ENCODE measurements at places on chromosomes 5 and 9.

- no peak for DNase-seq
These were observed 335.9 kb downstream of the PIK3R1 start for GRCh38 chr5:68551436-68551835.

- no peak for DNase-seq
These were observed 604.8 kb upstream of the RORB start for GRCh38 chr9:73892335-73892734.

DNA sequence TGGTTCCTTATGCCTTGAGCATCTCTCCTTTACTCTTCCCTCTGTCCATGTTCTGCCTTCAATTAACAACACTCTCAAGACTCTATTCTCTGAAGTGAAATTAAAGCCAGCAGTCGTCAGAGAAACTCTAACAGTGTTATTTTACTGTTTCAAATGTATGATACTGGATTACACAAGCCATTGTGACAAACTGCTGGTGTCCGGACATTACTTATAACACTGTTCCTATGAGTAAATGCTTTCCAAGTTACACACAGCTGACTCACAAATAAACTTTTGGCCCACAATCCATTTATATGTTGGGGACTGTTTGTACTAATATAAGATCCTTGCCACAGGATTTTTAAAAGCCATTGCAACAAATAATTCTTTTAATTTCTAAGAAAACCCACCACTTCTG lies 63.2 kb upstream of the GHR start:
- DNase-seq: no peak

DNA sequence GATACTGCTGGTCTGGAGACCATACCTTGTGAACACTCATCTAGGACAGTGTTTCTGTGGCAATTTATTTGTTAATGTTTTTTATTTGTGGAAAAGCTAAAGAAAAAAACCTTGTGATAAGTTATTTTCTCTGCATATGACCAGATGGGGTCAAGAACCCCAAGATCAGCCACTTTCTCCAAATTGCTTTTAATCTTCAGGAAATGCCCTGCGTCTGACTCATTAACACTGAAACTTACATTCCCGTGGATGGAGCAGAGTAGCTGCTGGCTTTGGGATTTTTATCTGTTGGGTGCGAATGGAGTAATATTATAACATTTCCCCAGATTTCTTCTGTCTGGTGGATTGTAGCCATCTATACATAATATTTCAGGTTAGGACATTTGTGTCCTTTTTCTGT lies 444.5 kb downstream of the SH3GL2 start:
- no peak for DNase-seq

GRCh38 chr5:81409896-81410295 lies 16.0 kb upstream of the ACOT12 start:
- DNase-seq: no peak

GRCh38 chr9:88577256-88578120 lies 42.5 kb downstream of the NXNL2 start:
- DNase-seq: no peak

GRCh38 chr5:176618783-176619182 lies 8.8 kb upstream of the GPRIN1 start:
- no peak for DNase-seq

DNA sequence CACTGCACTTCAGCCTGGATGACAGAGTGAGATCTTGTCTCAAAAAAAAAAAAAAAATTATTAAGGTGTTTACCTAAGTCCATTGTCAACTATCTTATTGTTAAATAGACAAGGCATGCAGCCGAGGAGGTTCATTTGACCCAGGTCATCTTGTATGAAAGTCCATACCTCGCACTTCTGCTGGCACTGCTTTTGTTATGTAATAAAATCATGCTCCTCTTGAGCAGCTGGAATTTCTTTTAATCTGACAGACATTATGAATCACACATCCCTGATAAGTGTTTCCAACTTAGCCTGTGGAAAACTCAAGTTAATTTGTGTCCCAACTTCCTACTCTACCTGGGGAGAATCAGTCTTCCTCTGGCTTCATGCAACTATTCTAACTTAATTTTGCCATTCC lies 315.6 kb upstream of the KLF4 start:
- DNase-seq: no peak

GRCh38 chr9:130938184-130938651 lies 829 bp downstream of the FIBCD1 start:
- no peak for DNase-seq

DNA sequence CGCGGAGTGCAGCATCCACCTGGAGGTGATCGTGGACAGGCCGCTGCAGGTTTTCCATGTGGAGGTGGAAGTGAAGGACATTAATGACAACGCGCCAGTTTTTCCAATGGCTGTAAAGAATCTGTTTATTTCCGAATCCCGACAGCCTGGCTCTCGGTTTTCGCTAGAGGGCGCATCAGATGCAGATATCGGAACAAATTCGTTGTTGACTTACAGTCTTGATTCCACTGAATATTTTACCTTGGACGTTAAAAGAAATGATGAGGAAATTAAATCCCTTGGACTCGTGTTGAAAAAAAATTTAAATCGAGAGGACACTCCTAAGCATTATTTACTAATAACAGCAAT lies 611 bp downstream of the PCDHA3 start:
- no peak for DNase-seq

- peak; percentile 60 for DNase-seq
These were observed 56.1 kb upstream of the PHYKPL start for GRCh38 chr5:178288401-178289368.

GRCh38 chr5:180136630-180137381 lies 65.2 kb upstream of the RNF130 start:
- DNase-seq: no peak

DNA sequence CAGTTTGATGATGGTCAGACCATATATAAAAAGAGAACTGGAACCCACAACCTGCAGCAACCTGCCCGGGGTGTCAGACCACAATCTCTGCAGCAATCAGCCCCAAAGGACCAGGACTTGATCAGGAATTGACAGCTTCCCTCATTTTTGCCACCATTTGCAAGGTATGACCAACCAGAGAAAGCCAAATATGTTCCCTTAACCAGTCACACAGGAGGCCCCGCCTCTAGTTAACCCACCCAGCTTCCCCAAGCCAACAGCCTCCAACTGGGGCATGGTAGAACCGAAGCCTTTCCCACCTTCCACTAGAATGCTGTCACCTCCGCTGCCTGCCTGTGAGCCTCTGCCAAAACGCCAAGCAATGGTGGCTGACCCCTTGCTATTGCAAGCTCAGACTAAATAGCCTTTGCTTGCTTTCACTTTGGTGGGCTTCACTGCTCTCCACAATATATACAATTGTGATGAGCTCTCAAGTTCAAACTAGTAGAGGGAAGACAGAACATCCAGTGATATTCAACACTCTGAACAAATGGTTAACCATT lies 86.3 kb downstream of the AK8 start:
- DNase-seq: no peak

- no peak for DNase-seq
These were observed 6.0 kb upstream of the ZDHHC11 start for GRCh38 chr5:856531-857425.

DNA sequence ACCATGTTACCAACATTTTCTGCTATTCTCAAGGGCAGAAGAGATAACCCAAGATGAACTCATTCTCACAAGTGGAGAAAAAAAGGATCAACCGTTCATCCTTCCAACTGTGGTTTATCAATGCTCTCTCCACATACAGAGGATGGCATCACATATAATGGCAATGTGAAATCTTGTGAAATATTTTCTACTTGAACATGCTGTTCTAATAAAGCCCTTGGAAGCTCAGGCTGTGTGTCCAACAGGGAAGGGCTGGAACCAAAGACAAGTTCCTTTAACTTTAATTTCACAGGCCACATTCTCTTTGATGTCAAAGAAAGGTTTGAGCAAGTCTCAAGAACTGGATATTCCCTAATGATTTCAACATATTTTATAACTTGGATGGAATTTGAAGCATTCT lies 230.5 kb downstream of the SPOCK1 start:
- DNase-seq: no peak

DNA sequence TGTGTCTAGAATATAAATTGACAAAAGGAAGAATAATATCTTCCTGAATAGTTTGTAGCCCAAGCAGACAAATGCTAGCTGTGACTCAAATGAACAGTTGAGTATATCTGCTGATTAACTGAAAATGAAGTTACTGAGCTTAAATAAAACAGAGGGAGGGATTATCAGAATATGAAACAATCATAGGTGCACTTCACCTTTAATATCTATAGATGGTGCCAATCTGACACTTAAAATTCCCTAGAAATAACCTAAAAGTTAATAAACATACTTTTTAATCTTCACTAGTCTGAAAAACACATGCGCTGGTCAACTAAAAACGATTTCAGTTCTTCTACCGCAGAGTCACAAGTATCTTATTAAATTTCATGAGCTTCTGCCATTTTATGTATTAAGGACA lies 280.8 kb upstream of the RASA1 start:
- DNase-seq: no peak

- no peak for DNase-seq
These were observed 173.6 kb downstream of the ARL15 start for GRCh38 chr5:54136516-54137440.

GRCh38 chr5:9282211-9282610 lies 263.7 kb downstream of the SEMA5A start:
- DNase-seq: no peak

DNA sequence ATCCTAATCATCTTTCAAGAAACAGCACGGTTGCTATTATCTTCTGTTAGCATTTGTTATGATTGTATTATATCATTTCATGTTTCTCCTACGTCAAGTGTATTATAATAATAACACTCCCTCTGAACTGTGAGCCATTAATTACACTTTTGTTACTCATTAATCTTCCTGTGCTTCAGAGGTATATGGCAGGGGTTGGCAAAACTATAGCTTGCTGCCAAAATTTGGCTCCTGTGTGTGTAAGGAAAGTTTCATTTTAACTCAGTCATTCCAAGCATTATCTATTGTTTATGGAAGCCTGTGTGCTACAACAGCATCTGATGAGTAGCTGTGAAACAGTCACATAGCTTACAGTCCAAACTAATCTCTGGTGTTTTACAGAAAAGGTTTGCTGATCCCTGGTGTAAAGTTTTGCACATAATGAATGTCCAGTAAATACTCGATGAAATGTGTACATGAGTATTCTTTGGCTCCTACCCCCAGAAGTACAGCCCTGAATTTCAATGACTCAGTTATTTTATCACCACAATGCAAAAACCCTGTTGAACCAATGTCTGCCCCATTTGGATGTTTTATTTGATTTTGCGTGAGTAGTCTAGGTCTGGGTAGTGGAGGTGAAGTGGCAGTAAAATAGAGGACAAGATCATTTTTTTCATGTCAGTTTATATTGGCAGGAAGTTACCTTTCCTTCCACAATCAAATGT lies 648.2 kb downstream of the MAT2B start:
- DNase-seq: no peak

- no peak for DNase-seq
These were observed 483.9 kb upstream of the KLF4 start for GRCh38 chr9:107973451-107973850.

- DNase-seq: no peak
These were observed 77.1 kb downstream of the NTNG2 start for GRCh38 chr9:132238992-132239391.

DNA sequence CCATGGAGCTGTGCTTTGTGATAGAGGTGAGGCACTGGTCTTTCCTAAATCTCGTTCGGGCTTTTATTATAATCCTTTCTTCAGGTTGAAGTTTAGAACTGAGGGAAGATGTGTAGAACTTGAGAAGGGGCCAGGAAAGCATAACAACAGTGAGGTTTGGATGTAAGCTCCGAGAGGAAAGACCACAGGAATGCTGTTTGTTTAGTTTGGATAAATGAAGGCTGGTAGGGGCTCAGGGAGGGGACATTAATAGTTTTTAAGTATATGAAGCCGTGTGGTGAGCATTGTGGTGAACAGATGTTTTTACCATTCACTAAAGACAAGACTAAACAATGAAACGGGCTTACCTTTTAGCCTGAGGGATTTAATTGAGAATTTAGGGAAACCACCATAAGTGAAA lies 130.8 kb downstream of the ARHGAP26 start:
- DNase-seq: peak; percentile 24

DNA sequence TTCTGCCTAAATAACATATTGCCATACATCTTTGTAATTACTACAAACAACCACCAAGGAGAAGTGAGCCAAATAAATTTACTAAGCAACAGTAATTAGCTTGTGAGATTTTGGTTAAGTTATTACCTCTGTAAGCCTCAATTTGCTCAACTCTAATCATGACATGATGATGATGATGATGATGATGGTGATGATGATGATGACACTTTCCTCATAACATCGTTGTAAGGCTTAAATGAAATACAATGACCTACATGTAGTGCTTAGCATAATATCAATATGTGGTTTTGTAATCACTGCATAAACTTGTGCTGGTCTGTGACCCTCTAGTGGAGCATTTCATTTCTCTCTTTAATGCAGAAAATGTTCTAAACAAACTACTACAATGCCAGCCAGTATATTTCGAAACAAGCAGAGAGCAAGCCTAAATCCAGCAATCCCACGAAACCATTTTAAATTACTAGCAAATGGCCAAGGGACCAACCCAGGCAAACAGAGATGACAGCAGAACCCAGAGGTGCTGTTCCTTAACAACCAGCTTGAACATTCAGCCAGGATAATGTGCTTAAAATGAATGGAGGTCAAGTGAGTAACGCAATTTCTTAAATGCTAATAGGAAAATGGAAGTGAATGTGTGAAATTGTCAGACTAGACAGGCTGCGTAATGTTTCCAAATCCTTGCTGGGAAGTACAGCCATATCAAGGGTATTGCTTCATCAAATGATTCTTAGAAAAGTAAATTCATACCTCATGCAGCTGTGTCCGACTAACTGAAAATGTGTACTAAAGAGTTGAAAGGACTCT lies 281.9 kb upstream of the PUM3 start:
- no peak for DNase-seq

- DNase-seq: no peak
These were observed 1962.3 kb upstream of the CDH6 start for GRCh38 chr5:29231154-29231553.

DNA sequence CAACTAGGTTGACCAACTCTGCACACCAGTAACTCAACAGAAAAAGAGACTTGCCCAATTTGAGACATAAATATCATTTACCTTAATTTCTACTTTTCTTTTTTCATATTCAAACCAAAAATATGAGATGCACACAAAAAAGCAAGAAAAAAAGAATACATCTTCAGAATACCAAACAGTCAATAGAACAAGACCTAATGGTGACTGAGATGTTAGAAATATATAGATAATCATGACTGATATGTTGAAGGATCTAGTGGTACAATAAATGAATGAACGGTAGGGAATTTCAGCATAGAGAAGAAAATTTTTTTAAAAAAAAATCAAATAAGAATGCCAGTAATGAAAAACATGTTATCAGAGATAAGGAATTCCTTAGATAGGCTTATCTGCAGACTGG lies 29.1 kb upstream of the ATG10 start:
- DNase-seq: no peak

DNA sequence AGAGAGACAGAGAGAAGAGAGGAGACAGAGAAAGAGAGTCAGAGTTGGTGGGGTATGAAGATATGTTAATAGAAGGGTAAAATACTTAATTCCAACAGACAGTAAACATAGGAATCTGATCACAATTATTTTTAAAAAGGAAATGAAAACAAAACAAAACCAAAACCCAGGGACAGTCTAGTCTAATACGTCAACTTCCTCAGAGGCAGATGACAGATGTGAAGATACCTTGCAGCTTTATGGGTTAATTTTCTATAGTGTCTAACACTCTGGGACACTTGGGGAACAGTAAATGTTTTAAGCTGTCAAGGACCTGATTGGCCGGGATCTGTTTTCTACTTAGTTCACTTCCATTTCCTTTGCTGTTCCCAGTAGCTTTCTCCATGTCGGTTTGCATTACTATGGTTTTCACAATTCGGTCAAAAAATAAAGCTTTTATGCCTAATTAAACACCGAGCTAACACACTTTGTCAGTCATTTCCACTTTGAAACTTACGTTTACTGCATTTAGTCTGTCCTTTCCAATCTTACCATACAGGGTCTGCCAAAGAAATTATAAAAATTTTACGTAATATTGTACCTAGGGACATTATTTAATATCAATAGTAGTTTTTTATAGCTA lies 216.5 kb downstream of the MCTP1 start:
- no peak for DNase-seq
